ENCODE measurements at places on chromosomes 7 and 10. TPM values are rescaled to one million over a fixed set of nuclear protein-coding genes. Genes with fewer than 3 reads are reported as not detected.

EN2 gene
- 0.10 TPM for polyA plus RNA-seq

SEMA3E gene
- polyA plus RNA-seq = 2.0 TPM

HOXA2 gene
- 10.8 TPM for polyA plus RNA-seq

ZNF107 gene
- polyA plus RNA-seq = 10.5 TPM

ARHGEF5 gene
- 28.0 TPM for polyA plus RNA-seq

ITIH5 gene
- polyA plus RNA-seq = 25.4 TPM

NT5C3A gene
- polyA plus RNA-seq = 43.3 TPM

HK1 gene
- 49.7 TPM for polyA plus RNA-seq

RNLS gene
- 16.1 TPM for polyA plus RNA-seq

SORCS1 gene
- polyA plus RNA-seq = 18.9 TPM

CNPY1 gene
- not detected for polyA plus RNA-seq

GPR85 gene
- polyA plus RNA-seq = 0.70 TPM

SYPL1 gene
- 132 TPM for polyA plus RNA-seq

NPC1L1 gene
- 3.3 TPM for polyA plus RNA-seq

NEUROG3 gene
- not detected for polyA plus RNA-seq

UBE2D1 gene
- polyA plus RNA-seq = 34.1 TPM

PBLD gene
- polyA plus RNA-seq = 67.5 TPM

KCP gene
- 15.0 TPM for polyA plus RNA-seq

LIPF gene
- polyA plus RNA-seq = 0.29 TPM

TRPV6 gene
- 10.4 TPM for polyA plus RNA-seq

SH2B2 gene
- 4.1 TPM for polyA plus RNA-seq

ASZ1 gene
- not detected for polyA plus RNA-seq
